ENCODE measurements at places on chromosomes 13 and 19. TPM values are rescaled to one million over a fixed set of nuclear protein-coding genes. Genes with fewer than 3 reads are reported as not detected.

DNA sequence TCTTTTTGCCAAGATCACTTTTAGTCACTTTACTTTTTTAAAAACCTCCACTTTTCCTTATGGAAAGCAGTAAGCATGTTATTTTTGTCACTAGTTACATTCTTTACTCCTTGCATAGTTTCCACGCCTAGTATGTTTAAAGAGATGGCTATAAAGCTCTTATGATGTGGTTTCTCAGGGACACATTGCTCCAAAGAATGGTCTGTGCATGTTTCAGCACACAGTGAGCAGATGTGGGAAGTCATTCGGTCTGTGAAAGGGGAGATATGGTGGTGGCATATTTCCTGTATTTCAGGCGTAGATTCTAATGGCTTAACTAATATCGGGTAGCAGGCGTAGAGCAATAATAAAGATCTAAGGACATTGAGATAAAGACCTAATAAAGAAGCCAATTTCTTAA is 180.7 kb downstream of the SLITRK6 start:
- DNase-seq, result no peak

GRCh38 chr13:103607995-103608394 is 541.8 kb upstream of the SLC10A2 start:
- DNase-seq, result no peak

The PSG6 gene
- not detected for polyA plus RNA-seq

DNA sequence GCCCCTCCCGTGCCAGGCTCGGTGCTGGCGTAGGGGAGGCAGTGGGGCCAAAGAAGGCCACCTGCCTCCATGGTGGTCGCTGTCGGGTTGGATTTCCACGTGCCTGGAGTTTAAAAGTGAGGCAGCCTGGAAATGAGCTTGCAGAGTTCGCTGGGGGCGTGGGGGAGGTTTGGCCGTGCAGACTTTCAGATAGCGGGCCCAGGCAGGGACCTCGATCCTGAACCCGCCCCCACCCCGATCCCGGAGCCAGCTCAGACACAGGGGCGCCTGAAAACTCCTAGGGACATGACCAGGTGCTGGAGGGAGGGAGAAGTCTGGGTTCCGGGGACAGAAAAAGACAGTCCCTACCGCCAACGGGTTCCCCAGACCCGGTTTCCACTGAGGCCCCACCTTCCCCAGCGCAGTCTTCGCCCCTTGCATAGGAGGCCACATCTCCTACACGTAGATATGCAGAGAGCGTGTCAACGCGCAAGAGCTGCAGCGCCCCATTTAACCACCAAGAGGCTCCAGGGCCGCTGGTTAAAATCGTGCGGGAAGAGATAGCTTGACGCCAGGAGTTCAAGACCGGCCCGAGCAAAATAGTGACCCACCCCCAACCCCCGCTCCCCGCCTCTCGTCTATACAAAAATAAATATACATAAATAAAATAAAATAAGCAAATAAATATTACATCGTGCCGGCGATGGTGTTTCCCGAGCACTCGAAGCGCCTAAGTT is 8.5 kb downstream of the CCDC8 start:
- peak; percentile 38 for DNase-seq

DNA sequence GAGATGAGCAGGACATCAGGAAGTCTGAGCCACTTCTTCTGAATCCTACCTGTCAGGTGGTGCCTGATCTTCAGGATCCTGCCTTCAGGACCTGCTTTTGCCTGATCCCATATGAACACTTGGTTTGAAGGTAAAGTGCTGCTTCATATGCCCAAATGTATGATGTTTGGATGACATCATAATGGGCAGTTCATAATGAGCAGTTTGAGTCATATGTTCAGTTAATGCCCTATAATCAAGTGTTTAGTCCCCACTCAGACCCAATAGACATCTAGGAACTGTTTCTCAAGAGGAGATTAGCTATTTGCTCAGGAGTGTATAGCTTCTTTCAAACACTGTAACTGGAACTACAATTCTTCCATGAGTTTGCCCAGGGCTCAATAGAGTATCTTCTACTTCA is 58.8 kb downstream of the POLR1D start:
- DNase-seq, result no peak

The PSG11 gene
- polyA plus RNA-seq, result not detected

DNA sequence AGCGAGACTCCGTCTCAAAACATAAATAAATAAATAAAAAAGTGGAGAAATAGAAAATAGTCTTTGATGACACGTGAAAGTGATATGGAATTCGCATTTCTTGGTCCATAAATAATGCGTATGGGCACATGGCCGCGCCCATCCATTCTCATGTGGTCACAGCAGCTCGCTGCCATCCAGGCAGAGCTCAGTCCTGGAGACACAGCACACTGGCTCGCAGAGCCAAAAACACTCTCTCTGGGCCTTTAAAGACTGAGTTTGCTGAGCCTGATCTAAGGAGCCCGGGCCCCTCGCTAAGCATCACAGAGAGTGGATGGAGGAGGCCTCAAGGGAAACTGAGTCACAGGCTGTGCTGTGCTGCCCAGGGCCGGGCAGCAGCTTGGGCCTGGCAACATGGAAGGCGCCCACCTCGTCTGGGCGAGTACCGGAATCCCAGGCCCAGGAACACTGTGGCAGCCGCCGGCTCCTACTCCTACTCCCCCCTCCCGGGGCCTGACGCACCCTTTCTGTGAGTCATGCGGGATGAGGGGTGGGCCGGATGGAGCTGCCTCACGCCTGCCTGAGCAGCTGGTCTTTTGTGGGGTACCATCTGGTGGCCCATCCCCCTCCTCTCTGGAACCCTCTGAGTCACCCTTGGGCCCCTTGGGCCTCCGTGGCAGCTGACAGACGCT is 28.9 kb upstream of the CACTIN start:
- DNase-seq, result no peak

DNA sequence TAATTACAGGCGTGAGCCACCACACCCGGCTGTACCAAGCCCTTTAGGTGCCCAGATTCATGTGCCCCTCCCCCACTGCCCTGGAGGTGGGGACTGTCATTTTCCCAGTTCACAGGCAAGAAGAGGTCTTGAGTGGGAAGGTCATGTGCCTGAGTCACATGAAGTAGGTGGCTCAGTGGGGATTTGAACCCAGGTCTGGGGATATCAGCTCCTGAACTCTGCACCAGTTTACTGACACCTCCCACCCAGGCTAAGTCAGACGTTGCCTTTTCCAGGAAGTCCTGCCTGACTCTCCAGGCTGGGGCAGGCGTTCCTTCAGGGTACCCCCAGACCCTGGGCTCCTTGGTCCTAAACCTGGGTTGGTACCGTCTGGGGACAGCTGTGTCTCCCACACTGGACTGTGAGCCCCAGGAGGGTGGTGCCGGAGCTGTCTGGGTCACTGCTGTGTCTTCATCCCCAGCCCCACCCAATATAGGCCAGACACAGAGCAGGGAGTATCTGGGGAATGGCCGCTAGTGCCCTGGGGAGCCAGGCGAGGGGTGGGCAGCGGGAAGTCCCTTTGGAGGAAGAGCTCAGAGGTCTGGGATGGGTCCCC is 8.6 kb downstream of the VASP start:
- DNase-seq, result no peak

The OR7A5 gene
- not detected for polyA plus RNA-seq

DNA sequence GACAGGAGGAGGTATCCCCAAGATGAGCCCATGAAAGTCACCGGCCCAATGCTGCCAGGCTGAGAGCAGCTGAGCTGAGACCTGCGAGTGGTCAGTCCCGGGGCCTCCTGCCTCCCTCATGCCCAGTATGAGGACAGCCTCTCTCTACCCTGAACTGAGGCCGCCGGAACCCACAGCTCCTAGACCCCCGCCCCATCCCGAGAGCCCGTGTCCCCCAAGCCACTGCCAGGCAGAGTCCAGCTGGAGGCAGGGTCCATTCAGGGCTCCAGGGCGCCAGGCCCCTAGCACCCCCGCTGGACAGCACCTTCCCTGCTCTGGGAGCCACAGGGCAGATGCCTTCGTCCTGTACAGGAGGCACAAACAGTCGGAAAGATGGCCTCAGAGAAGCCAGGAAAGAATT is 38.7 kb downstream of the MLLT1 start:
- peak; percentile 75 for DNase-seq

The TMPRSS9 gene
- polyA plus RNA-seq, result 1.1 TPM

The SOX1 gene
- not detected for polyA plus RNA-seq

- DNase-seq, result no peak
Measured at GRCh38 chr19:8965887-8966286, 44.3 kb downstream of the MUC16 start.

The HCN2 gene
- polyA plus RNA-seq, result 0.06 TPM

The ZNF285 gene
- 11.5 TPM for polyA plus RNA-seq

- no peak for DNase-seq
Measured at GRCh38 chr13:80830431-80830830, 489.5 kb upstream of the SPRY2 start.

The MCF2L gene
- polyA plus RNA-seq, result 39.5 TPM

GRCh38 chr19:46704379-46705076 is 12.4 kb downstream of the PRKD2 start:
- DNase-seq, result no peak

The SPTBN4 gene
- polyA plus RNA-seq, result 1.2 TPM

DNA sequence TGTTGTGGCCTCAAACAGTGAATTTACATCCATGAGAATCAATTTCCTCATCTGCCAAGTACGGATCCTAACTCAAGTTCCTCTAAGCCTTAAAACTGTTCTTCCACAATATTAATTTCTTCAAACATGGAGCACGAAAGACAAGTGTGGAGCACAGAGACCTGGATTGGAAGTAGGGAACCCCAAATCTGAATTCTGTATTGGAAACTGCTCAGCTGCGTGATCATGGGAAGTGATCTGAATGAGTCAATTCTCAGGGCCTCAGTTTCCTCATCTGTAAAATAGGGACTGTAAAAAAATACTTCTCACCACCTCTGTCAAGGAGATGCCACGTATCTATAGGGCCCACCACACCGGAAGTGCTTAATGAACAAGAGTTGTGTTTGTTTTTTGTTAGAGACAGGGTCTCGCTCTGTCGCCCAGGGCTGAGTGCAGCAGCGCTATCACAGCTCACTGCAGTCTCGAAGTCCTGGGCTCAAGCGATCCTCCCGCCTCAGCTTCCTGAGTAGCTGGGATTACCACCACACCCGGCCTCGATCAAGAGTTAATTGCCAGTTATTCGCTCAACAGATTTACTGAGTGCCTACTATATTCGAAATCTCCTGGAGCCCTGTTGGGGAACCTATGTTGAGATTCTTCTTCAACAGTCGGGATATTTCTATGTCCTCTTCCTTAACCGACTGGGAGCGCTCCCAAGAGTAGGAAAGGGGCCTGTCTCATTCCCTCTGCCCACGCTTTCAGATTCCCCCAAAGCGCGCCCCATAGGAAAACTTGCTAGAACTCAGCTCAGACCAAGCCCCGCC is 1.6 kb downstream of the SERTAD3 start:
- DNase-seq, result no peak

The CERS1 gene
- 3.2 TPM for polyA plus RNA-seq

- no peak for DNase-seq
Measured at GRCh38 chr13:48562296-48563066, 29.6 kb upstream of the RCBTB2 start.

GRCh38 chr13:110403315-110403714 is 96.2 kb downstream of the COL4A2 start:
- no peak for DNase-seq

The SPACA4 gene
- polyA plus RNA-seq, result 0.41 TPM

GRCh38 chr13:75839406-75839805 is 203.3 kb downstream of the LMO7 start:
- no peak for DNase-seq

- no peak for DNase-seq
Measured at GRCh38 chr13:25112695-25113255, 16.8 kb downstream of the PABPC3 start.

GRCh38 chr19:48443731-48444128 is 2.1 kb upstream of the GRWD1 start:
- no peak for DNase-seq

The HIPK4 gene
- polyA plus RNA-seq, result 0.26 TPM

GRCh38 chr19:50330365-50331078 is 1.3 kb upstream of the KCNC3 start:
- DNase-seq, result peak; percentile 93

- no peak for DNase-seq
Measured at GRCh38 chr19:6402058-6402457, 9.1 kb upstream of the GTF2F1 start.

The MIR17HG gene
- 4.6 TPM for polyA plus RNA-seq

- no peak for DNase-seq
Measured at GRCh38 chr13:98500963-98501421, 75.9 kb downstream of the STK24 start.

DNA sequence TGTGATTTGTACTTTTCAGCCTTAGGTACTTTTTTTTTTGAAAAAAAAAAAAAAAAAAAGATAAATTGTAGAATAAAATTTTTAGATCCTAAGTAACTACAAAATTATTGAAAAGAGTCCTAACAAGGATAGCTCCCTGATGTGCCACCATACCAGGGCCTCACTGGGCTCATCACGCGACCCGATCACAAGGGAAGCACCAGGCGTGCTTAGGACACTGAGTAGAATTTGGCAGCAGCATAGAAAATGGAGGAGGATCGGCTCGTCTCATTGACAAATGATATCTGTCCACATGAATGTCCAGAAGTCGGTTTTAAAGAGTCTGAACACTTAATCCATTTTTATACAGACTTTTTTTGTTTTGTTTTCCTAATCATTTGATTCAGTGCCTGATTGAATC is 179.0 kb downstream of the STK24 start:
- no peak for DNase-seq

The RASA3 gene
- polyA plus RNA-seq, result 12.0 TPM

DNA sequence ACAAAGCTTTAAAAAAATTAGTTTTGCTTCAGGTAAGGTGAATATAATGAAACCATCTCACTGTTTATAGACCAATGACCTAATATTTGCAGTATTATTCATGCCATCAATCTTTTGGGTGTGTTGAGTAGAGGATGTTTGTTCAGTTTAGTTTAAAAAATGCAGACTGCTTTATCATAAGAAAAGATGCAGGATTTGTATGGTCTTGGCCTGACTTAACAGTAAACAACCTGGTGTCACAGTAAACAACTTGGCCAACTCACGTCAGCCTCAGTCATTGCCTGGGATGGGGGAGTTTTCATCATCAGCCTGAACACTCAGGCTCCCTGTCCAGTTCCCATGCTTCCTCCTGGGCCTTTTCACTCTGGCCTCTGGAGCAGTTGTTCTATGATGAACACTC is 55.1 kb downstream of the LMO7 start:
- DNase-seq, result no peak

GRCh38 chr19:44894946-44895345 is 3.9 kb downstream of the TOMM40 start:
- DNase-seq, result no peak

The RANBP3 gene
- 83.1 TPM for polyA plus RNA-seq

Measured in left lung (tissue), 14 donors.